DMS 273 treated with DMSO at 0.1 percent for 48 hours (cell line): ENCODE measurements at places on chromosomes 6 and 20.
A peak's percentile ranks its signal among the peaks of the same experiment; 100 is the strongest.

DNA sequence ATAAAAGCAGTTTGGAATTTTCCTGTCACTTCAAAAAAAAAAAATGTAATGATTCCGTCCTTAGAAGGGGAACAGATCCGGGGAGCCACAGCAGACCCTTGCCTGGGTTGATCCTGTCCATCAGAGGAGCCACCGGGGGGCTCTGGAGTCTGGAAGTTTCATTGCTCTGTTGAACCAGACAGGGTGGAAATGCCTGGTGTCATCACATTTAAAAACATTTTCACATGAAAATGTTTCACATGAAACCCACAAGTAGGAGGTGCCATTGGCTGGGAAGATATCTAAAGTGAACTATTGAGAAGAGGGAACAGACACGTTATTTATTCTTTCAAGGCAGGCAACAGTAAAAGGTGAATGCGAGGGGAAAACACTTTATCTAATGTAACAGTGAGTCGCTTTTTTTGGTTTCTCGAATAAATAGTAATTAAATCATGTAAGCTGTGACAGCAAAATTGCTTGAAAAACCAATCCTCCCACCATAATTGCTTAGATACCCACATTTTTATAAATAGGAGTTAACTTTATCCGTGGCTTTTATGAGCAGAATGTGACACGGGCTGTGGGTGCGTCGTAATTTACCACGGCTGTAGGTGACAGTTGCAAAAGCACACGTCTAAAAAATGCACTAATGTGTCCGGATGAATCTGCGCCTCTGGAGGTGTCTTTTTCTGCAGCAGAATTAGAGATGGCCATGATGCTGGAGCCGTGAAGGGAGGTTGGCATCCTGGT is 323.4 kb downstream of the TAF4 start:
- DNase-seq: no peak

DNA sequence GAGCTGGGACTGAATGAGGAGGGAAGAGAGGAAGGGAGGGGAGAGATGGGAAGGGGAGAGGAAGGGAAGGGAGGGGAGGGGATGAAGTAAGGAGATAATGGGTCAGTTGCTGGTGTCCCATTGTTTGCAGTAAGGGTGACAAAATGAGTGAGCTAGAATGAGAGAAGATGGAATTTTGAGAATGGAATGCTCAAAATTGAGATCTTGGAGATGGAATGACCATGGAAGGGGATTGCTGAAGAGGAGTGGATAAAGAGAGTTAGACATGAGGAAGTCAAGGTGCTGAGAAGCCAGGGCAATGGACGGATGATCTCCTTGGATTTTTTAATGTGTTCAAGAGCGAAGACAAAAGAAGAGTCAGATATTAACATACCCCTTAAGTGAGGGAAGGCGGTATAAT is 80.5 kb upstream of the SSTR4 start:
- no peak for DNase-seq

DNA sequence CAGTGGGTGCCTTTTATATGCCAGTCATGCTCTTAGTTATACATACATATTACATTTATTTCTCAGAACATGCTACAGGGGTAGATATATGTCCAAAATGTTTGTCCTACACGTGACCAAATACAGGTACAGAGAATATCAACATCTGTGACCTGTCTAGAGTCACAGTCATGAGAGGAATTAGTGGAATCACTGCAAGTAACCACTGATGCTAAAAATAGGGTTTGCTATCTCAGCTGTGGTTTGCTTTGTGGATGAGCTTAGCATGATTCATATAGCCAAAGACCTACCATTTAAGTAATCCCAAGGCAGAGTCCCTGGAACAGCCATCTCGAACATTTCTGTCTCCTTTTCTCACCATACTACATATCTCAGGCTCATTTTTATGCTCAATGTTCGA is 32.3 kb downstream of the GSTA3 start:
- DNase-seq: no peak

DNA sequence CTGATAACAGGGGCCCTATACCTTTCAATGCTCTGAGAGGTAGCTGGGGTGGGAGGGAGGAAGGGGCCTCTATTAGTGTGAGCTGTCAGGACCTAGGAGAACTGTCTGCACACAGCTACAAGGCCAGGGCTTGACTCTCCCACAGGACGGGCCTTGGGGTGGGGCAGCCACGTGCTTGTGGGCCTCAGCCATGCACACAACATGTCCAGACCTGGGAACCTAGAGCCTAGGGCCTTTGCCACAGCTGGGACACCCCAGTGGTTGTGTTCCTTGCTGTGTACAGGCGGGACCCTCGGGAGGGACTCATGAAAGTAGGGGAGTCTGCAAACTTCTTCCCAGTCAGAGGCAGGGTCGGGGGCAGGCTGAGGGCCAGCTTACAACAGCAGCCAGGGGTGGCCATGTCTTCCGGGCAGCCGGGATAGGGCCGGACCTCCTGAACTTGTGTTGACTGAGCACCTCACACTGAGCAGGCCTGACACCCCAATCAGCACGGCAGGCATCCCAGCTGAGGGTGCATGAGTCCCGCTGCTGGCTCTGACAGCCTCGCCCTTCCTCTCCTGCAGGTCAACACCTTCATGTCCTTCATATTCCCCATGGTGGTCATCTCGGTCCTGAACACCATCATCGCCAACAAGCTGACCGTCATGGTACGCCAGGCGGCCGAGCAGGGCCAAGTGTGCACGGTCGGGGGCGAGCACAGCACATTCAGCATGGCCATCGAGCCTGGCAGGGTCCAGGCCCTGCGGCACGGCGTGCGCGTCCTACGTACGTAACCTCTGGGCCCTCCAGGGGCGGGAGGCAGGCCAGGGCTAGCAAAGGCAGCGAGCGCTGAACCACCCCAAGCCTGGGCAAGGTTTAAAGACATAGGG is 41.9 kb upstream of the MRGBP start:
- no peak for DNase-seq

DNA sequence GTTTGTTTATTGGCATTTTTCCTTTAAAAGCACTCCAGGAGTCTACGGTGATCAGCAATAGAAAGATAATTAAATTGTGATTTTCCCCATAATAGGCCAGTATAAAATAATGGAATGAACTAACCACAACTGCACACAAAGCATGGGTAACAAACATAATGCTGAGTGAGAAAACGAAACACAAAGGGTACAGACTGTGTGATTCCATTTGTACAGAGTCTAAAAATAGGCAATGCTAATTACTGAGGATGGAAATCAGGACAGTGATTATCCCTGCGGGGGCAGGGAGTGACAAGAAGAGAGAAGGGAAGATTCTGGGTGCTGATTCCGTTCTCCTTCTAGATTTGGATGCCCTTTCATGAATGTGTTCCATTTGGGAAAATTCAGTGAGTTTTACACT is 478.1 kb downstream of the PREX1 start:
- no peak for DNase-seq

DNA sequence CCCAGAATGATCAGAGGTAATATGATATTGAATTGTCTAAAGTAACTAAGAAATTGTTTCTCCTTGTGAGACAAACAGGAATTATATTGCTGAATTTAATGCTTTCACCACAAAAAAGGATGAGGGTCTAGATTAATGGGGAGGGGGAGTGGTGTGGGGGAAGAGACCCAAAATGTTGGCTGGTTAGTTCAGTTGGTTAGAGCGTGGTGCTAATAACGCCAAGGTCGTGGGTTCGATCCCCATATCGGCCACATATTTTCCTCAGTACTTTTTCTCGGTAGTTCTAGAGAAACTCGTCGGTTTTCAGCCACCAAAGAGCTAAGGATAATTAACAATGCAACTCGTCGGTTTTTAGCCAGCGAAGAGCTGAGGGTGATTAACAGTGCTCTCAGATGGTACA is 26.3 kb downstream of the PRSS16 start:
- no peak for DNase-seq

- no peak for DNase-seq
These were observed 96.1 kb upstream of the MAN1A1 start for GRCh38 chr6:119445666-119446065.

- peak; percentile 98 for DNase-seq
These were observed 12.7 kb upstream of the SLC17A1 start for GRCh38 chr6:25844518-25844917.

GRCh38 chr6:15916581-15916980 is 212.3 kb upstream of the MYLIP start:
- no peak for DNase-seq

GRCh38 chr6:74651948-74652842 is 553.7 kb downstream of the COL12A1 start:
- no peak for DNase-seq

DNA sequence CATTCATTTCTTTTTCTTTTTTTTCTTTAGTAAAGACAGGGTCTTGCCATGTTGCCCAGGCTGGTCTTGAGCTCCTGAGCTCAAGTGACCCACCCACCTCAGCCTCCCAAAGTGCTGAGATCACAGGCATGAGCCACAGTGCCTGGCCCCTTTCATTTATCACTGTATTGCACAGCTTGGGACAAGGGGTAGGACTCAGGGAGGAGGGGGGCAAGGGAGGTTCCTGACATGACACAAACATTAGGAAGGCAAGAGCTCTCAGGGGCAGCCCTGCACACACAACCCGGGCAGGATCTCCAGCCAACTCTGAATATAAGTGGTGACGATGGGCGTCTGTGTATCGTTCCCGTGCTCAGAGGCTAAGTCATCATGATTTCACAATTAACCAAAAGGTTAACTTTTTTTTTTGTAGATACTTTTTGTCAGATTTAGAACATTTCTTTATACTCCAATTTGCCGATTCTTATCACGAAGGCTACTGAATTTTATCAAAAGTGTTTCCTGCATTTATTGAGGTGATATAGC is 19.9 kb downstream of the SLC2A4RG start:
- DNase-seq: no peak

- no peak for DNase-seq
These were observed 61.1 kb upstream of the SNX9 start for GRCh38 chr6:157761926-157762325.

DNA sequence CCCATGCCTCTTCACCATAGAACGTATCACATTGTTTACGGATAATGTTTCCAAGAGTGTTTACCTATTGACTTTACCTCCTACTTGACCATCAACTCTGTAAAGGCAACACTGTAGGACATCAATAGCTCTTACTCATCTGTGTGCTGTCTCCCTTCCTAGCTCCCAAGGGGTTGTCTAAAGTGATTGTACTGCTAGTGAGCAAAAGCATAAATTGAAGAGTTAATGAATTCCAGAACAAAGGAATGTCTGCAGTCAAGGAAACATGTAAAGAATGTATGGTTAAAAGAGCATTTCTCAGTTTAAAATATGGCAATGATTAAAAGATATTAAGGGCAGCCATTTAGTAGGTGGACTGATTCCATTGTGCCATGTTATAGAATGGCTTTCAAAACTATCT is 985.4 kb downstream of the TBC1D32 start:
- DNase-seq: no peak

DNA sequence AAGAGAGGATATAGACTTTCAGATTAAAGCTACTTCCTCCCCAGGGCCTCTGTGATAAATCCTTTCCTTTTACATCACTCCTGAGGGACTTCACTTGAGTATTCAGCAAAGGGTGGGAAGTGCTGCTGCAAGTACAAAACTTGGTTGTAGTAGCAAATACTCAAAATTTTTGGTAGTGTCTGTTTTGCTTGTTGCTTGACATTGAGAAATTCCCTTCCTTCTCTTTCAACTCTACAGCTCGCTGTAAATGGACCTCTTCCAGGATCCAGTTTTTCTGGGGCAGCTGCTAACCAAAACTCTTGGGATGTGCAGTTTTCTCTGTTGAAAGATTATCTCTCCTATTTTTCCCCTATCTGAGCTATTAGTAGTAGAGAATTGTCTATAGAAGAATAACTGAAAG is 472.0 kb downstream of the CD109 start:
- DNase-seq: no peak

DNA sequence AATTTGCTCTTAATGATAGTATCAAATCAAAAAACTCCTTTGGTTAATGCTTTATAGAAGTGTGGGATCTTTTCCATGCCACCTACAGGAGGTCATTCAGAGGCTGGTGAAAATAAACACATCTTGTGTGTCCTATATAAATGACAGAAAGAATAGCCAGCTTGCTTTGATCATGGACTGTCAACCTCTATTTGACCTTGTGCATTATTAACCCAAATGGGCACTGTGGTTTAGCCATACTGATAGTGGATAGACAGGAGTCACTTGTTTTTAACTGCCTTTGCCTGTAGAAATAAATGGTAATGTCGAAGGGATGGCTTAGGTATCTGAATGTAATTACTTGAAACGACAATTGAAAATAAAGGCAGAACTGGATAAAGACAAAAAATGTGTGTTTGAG is 123.8 kb downstream of the CDKAL1 start:
- DNase-seq: no peak
